Keratinocyte (primary cell): ENCODE measurements at places on chromosomes 3 and 15.

GRCh38 chr3:64174328-64174727, 50.9 kb downstream of the PRICKLE2 start:
- no peak overlapping the region for H3K27ac ChIP-seq
- no peak overlapping the region for H3K4me3 ChIP-seq
- peaks cover 27% of the 10 kb centered on the region for H3K4me1 ChIP-seq
- no peak for DNase-seq
- H3K36me3 ChIP-seq, result no peaks in the 10 kb centered on the region

DNA sequence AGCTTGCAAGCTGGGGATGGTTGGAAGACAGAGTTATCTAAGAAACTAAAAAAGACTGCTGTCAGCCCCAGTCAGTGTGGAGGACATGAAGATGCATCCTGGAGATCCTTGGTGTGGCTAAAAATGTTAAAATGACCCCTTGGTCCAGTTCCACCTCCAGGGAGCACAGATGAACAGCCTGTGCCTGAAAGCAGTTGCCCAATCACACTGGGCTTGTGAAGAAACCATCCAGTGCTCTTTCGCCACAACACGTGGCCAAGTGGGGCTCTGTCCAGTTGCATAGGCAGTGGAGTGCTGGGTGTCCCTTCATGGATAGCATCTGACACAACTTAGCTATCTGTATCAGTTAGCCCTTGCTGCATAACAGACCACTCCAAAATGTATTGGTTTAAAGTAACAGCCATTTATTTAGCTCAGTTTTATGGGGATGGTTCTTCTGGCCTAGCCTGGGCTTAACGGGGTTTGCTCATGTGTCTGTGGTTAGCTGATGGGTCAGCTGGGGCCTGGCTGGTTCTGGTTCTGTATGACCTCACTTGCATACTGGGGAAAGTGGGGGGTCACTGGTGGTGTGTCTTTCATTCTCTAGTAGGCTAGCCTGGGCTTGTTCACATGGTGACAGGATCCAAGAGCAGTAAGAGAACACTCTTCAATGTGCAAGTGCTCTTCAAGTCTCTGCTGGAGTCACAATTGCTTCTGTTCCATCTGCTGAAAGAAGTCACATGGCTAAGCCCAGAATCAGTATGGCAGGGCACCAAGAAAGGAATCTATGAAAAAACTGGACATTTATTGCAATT, 226.2 kb downstream of the PDCD6IP start:
- no peak overlapping the region for H3K27ac ChIP-seq
- no peaks in the 10 kb centered on the region for H3K4me1 ChIP-seq

GRCh38 chr3:179321668-179322285, 1.1 kb upstream of the ZNF639 start:
- H3K27ac ChIP-seq, result peak overlapping the region; percentile 90

DNA sequence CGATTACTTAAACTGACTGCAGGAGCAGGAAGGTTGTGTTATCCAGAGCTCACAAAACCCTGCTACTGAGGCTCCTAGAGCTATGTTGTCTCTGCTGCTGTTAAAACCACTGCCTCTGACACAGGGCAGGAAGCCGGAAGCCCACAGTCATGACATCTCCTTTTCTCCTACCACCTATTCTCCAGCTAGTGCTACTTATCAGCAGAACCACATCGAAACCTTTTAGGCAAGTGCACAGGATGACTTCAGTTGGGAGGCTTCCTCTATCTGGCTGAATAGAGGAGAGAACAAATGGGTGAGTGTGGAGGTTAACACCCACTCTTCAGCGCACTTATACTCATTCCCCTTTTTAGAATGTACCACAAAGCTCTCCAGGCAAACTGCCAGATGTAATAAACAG, 638.0 kb downstream of the OTOL1 start:
- H3K4me3 ChIP-seq, result no peak overlapping the region
- H3K27me3 ChIP-seq, result no peaks in the 10 kb centered on the region
- no peak overlapping the region for H3K27ac ChIP-seq
- no peak for DNase-seq
- no peaks in the 10 kb centered on the region for H3K36me3 ChIP-seq

DNA sequence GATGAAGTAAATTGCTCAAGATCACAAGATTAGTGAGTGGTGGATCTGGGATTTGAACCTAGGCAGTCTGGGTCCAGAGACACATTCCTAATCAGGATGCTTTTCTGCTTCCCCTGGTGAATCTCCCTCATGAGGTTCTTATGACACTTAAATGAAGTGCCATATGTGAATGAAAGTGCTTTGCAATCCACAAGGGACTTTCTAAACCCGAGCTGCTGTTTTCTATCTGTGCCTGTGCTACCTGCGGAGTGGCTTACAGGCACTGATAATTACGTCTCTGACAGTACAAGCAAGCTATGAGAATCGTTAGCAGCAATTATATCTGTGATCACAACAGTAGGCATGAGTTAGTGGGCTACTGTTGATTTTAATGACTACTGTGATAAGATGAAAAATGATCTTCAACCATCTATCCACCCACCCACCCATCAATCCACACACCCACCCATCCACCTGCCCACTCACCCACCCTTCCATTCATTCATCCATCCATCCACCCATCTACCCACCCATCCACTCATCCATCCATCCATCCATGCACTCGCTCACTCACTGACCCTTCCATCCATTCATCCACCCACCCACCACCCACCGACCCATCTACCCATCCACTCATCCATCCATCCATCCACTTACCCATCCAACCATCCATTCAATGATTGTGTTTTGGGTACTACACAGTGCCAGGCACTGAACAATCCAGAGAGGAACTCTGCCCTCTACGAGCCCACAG, 51.8 kb downstream of the ATP2B2 start:
- no peak overlapping the region for H3K27ac ChIP-seq
- DNase-seq, result no peak
- H3K27me3 ChIP-seq, result peaks cover 14% of the 10 kb centered on the region

- H3K4me3 ChIP-seq, result peak overlapping the region; percentile 6
- peaks cover 4% of the 10 kb centered on the region for H3K4me1 ChIP-seq
- H3K27me3 ChIP-seq, result no peaks in the 10 kb centered on the region
- no peak overlapping the region for H3K27ac ChIP-seq
- DNase-seq, result no peak
Measured at GRCh38 chr3:169323578-169324451, 339.7 kb downstream of the MECOM start.

DNA sequence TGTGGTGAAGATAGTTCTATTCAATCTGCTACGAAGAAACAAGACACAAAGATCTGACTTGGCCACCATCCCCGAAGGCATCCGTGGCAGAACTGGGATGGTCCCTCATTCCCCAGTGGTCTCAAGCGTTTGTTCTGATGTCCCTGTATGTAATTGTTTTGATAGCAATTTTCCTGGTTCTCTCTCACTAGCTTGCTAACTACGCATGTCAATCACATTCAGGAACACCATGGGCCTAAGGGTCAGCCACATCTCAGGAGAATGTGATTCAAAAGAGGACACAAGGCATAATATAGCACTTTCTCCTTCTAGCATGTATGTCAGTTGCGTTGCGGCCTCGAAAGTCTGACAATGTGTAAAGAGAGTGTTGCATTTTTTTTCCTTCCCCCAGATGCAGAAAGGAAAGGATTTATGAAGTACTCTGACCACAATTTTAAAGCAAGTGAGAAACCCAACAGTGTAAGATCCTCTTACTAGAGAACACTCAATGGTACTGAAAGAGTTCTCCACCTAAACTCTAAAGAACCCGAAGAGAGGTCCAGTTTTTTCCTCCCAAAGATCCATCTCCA, 32.0 kb upstream of the TCF12 start:
- peak overlapping the region; percentile 74 for H3K4me3 ChIP-seq
- H3K4me1 ChIP-seq, result peaks cover 15% of the 10 kb centered on the region

DNA sequence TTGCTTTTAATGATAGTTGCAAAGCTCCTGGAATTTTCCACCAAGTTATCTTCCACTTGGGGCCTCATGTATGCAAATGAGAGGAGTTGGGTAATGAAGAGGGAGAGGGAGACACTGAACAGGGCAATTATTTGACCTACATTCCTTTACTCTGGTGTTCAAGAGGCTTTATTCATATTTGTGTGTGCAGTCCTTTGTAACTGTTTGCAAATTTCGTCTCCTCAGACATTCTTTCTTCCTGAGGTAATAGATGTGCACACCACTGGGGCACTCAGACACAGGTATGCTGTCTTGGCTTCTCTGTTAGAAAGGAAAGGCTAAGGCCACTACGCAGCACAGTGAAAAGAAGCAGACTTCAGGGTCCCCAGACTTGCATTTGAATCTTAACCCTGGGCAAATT, 189.7 kb upstream of the IL12A start:
- no peaks in the 10 kb centered on the region for H3K27me3 ChIP-seq
- DNase-seq, result no peak
- H3K4me1 ChIP-seq, result peaks cover 19% of the 10 kb centered on the region

GRCh38 chr3:9251055-9251786, 1.8 kb upstream of the SRGAP3 start:
- no peak overlapping the region for H3K27ac ChIP-seq
- no peak overlapping the region for H3K4me3 ChIP-seq
- no peaks in the 10 kb centered on the region for H3K36me3 ChIP-seq
- H3K4me1 ChIP-seq, result peaks cover 37% of the 10 kb centered on the region
- no peaks in the 10 kb centered on the region for H3K27me3 ChIP-seq

- no peak for DNase-seq
- no peaks in the 10 kb centered on the region for H3K4me1 ChIP-seq
- H3K36me3 ChIP-seq, result no peaks in the 10 kb centered on the region
- H3K27me3 ChIP-seq, result peaks cover 6% of the 10 kb centered on the region
- H3K27ac ChIP-seq, result no peak overlapping the region
Measured at GRCh38 chr3:123404391-123404790, 44.5 kb downstream of the ADCY5 start.

GRCh38 chr15:92869263-92869940, 30.7 kb upstream of the CHD2 start:
- no peaks in the 10 kb centered on the region for H3K36me3 ChIP-seq
- H3K4me1 ChIP-seq, result peaks cover 28% of the 10 kb centered on the region

- no peaks in the 10 kb centered on the region for H3K36me3 ChIP-seq
- peak overlapping the region; percentile 40 for H3K27ac ChIP-seq
- H3K4me3 ChIP-seq, result no peak overlapping the region
- peaks cover 19% of the 10 kb centered on the region for H3K4me1 ChIP-seq
Measured at GRCh38 chr15:94080416-94080815, 150.9 kb upstream of the MCTP2 start.

- no peaks in the 10 kb centered on the region for H3K27me3 ChIP-seq
- peak; percentile 57 for DNase-seq
- no peak overlapping the region for H3K4me3 ChIP-seq
- no peak overlapping the region for H3K27ac ChIP-seq
- H3K36me3 ChIP-seq, result no peaks in the 10 kb centered on the region
Measured at GRCh38 chr15:60854858-60855564, 374.1 kb downstream of the RORA start.

- H3K27me3 ChIP-seq, result no peaks in the 10 kb centered on the region
- no peaks in the 10 kb centered on the region for H3K36me3 ChIP-seq
- peaks cover 4% of the 10 kb centered on the region for H3K4me1 ChIP-seq
- DNase-seq, result peak; percentile 30
Measured at GRCh38 chr3:100463002-100463401, 29.4 kb upstream of the TMEM45A start.

GRCh38 chr3:86269364-86270155, 721.4 kb downstream of the VGLL3 start:
- no peak overlapping the region for H3K27ac ChIP-seq
- H3K36me3 ChIP-seq, result no peaks in the 10 kb centered on the region
- no peaks in the 10 kb centered on the region for H3K27me3 ChIP-seq
- no peaks in the 10 kb centered on the region for H3K4me1 ChIP-seq
- no peak for DNase-seq
- no peak overlapping the region for H3K4me3 ChIP-seq

- H3K4me3 ChIP-seq, result no peak overlapping the region
- H3K4me1 ChIP-seq, result peaks cover 28% of the 10 kb centered on the region
- DNase-seq, result no peak
- H3K27me3 ChIP-seq, result no peaks in the 10 kb centered on the region
- H3K36me3 ChIP-seq, result no peaks in the 10 kb centered on the region
Measured at GRCh38 chr3:157100096-157100477, 59.9 kb downstream of the CCNL1 start.

DNA sequence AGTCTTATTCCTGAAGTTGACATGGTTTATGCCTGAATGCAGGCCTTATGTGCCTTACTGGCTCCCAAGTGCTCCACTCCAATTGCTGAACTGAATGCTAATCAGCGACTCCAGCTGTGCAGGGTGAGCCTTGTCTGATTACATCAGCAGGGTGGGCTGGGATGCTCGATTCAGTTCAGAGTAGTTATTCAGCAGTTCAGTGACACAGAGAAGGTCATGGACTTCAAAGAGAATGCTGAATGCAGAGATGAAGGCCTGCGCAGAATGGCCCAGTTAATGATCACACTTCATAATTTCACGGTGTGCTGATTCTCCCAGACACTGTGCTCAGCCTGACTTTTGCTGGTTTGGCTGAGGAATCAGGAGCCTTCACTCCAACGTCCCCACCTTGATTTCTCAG, 63.6 kb downstream of the CLDN1 start:
- no peaks in the 10 kb centered on the region for H3K36me3 ChIP-seq
- H3K27me3 ChIP-seq, result no peaks in the 10 kb centered on the region
- peaks cover 15% of the 10 kb centered on the region for H3K4me1 ChIP-seq
- DNase-seq, result no peak
- H3K27ac ChIP-seq, result no peak overlapping the region

- no peak for DNase-seq
- H3K27me3 ChIP-seq, result no peaks in the 10 kb centered on the region
- no peak overlapping the region for H3K27ac ChIP-seq
- no peak overlapping the region for H3K4me3 ChIP-seq
- H3K4me1 ChIP-seq, result no peaks in the 10 kb centered on the region
Measured at GRCh38 chr3:16765661-16766060, 119.1 kb upstream of the PLCL2 start.

DNA sequence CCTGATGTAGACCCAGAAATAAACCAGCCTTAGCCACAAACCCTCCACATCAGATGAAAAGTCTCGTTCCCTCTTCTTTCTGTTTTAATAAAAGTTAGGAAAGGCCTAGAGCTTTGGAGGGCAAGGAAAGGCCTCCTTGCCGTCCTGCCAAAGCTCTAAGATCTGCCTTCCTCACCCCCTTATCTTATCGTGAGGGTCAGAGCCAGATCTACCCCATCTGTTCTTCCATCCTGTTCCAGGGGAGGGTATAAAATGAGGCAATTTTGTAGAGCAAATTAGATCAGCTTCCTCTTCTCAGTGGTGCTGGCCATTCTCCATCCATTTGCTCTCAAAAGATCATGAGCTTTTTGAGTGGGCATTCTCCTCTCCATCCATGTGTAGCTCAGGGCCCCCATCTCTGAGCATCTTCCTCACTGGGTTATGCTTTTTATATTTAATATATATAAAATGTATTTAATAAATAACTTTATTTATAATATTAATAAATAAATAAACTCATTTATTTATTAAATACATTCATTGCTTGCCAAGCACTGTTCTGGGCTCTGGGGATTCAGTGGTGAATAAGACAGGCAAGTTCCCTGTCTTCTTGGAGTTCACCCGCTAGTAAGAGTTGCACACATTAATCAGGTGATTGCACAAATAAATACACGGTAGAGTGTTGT, 2.0 kb upstream of the SLC24A1 start:
- no peak overlapping the region for H3K27ac ChIP-seq
- H3K4me1 ChIP-seq, result no peaks in the 10 kb centered on the region
- H3K27me3 ChIP-seq, result no peaks in the 10 kb centered on the region
- no peak overlapping the region for H3K4me3 ChIP-seq

- no peaks in the 10 kb centered on the region for H3K36me3 ChIP-seq
- no peaks in the 10 kb centered on the region for H3K27me3 ChIP-seq
- no peak for DNase-seq
Measured at GRCh38 chr3:147672436-147672835, 263.3 kb downstream of the ZIC1 start.
